ENCODE measurements at places on chromosomes 1 and 21. TPM values are rescaled to one million over a fixed set of nuclear protein-coding genes. Genes with fewer than 3 reads are reported as not detected.

The ADIPOR1 gene
- 61.2 TPM for total RNA-seq

- H3K4me1 ChIP-seq, result no peaks in the 10 kb centered on the region
- H3K27me3 ChIP-seq, result no peaks in the 10 kb centered on the region
- peak overlapping the region; percentile 68 for H3K27ac ChIP-seq
Observed at GRCh38 chr1:21725748-21726392, 56.7 kb upstream of the RAP1GAP start.

The TMEM82 gene
- total RNA-seq, result not detected

GRCh38 chr1:35319988-35320713 lies 51.6 kb downstream of the ZMYM4 start:
- no peak overlapping the region for H3K27ac ChIP-seq
- no peaks in the 10 kb centered on the region for H3K36me3 ChIP-seq
- H3K4me1 ChIP-seq, result no peaks in the 10 kb centered on the region
- no peak for DNase-seq

DNA sequence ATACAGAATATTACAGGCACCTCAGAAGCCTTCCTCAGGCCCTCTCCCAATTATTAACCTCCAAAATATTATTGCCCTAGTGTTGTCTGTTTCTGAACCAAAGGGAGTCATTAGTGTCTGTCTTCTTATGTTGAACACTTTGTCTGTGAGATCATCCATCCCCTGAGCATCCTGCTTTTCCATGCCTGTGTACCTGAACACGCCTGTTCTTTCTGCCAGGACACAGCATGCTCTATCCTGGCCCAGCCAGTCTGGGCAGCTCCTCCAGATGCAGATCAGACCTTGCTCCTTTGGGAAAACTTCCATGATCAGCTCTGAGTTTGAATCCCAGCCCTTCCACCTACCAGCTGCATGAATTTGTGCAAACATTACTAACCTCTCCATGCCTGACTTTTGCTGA lies 11.0 kb upstream of the CDC42 start:
- no peaks in the 10 kb centered on the region for H3K27me3 ChIP-seq
- no peak overlapping the region for H3K27ac ChIP-seq
- DNase-seq, result no peak

- DNase-seq, result no peak
- peaks cover 8% of the 10 kb centered on the region for H3K4me1 ChIP-seq
Observed at GRCh38 chr1:31199236-31199790, 40.4 kb downstream of the NKAIN1 start.

The CACNA1S gene
- total RNA-seq, result 0.04 TPM

DNA sequence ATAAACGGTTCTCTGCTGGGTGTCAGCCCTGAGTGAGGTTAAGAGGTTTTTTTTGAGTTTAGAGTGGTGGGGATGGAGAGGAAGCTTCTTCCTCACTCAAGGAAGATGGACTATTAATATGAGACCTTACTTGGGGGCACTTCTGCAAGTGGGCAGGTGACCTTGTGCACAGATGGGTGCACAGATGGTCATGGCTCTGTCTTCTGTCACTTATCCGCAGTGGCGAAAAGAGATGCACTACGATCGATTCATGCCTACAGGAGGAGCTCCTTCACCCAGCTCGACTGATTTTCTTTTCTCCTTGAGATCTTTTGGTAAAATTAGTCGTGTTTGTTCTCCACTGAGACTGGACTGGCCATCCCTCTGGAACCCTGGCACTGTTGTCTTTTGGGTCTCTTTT lies 22.9 kb upstream of the CYYR1 start:
- no peaks in the 10 kb centered on the region for H3K4me1 ChIP-seq
- H3K27ac ChIP-seq, result no peak overlapping the region

DNA sequence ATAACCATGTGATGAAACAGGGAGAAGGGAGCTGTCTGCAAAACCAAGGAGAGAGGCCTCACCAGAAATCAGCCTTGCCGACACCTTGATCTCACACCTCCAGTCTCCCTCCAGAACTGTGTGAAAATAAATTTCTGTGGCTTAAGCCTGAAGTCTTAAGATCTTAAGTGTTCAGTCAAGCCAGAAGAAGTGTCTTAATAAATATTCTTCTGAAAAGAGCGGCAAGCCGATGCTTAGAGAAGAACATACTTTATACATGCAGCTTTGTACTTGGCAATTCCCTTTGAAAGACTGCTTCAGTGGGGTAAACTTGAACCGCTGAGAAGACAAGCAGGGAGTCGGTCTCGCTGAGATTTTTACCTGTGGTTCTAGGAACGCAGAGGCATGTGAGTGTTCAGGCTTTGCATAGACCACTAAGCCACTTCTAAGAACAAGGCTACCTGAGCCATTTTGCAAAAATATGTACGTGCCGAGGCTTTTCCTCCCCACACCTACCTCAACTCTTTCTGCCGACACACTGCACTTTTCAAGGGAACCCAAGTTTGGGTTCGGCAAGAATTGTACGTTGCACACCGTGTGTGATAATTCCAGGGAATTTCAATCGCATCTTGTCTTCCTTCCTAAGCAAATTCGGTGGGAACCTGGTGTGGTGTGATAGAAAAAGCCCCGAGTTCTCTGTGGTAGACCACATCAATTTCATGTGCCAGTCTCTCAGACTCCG lies 3.4 kb downstream of the RUNX1 start:
- H3K27me3 ChIP-seq, result no peaks in the 10 kb centered on the region
- no peak for DNase-seq
- H3K4me1 ChIP-seq, result no peaks in the 10 kb centered on the region
- H3K27ac ChIP-seq, result no peak overlapping the region

The MXRA8 gene
- total RNA-seq, result 11.7 TPM

DNA sequence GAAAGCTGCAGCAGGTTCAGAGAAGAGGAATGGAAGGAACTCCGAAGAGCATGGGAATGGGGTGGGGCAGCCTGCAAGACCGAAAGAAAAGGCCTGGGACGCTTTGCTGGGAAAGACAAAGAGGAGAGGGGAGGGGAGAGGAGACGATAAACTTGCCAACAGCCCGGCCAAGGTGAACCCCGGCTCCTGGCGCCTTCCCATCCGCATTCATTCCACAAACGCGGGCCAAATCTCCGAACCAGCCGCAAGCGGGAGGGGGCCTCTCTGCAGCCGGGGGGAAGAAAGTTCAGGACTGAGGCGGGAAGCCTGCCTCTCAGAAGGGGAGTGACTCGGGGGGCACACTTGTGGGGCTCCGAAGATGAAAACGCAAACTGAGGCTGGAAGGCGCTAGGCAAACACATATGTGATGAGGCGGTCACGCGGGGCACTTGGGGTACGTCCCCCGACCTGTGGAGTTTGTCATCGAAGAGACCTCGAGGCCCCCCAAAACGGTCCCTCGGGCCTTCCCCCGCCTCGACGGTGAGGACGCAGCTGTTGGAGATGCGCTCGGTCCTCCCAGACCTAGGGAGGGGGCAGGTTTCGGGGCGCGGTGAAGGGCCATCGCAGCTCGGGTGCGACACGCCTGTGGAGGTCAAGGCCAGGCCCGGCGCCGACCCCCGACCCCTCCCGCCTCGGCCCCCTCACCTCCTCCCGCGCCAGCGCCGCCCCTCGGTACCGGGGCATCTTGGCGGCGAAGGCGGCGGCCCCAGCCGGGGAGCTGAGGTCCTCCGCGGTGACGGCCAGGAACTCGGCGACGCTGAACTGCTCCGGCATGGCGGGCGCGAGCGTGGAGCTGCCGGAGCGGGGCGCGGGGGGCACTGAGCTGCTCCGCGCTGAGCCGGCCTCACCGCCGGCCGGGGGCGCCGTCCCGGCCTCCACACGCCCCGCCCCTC lies at the start of gene ASAP3:
TSS of gene ASAP3 (minus strand) at position 859 of the 932 bp plus-strand sequence. CDS start at position 813, 46 bp downstream.
- peak within 1 kb of the TSS; percentile 83 for H3K4me3 ChIP-seq
- peaks cover 43% of the 10 kb centered on the region for H3K4me1 ChIP-seq
- H3K27me3 ChIP-seq, result peaks cover 14% of the 10 kb centered on the region
- no peaks in the 10 kb centered on the region for H3K36me3 ChIP-seq
- peak; percentile 87 for DNase-seq
- peak within 1 kb of the TSS; percentile 89 for H3K27ac ChIP-seq

DNA sequence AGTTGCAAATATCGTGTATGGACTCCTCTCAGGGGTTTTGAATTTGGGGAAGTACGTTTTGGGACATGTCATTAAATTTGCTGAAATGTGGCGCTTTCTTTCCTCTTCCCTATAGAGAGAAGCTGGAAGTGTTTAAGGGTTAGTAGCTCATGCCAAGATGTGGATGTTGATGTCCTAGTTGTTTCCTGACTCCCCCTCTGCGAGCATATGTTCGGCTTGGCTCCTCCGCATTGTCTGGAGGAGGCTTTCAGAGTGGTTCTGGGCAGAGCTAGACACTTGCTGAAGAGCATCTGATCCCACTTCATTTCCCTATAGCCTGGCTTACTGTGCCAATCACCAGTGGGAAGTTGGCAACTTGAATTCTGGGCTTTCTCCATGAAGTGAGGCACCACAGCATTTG lies 347.4 kb upstream of the B3GALT2 start:
- no peak for DNase-seq
- H3K4me3 ChIP-seq, result no peak overlapping the region
- no peak overlapping the region for H3K27ac ChIP-seq
- H3K27me3 ChIP-seq, result no peaks in the 10 kb centered on the region

The BEST4 gene
- total RNA-seq, result 0.63 TPM

DNA sequence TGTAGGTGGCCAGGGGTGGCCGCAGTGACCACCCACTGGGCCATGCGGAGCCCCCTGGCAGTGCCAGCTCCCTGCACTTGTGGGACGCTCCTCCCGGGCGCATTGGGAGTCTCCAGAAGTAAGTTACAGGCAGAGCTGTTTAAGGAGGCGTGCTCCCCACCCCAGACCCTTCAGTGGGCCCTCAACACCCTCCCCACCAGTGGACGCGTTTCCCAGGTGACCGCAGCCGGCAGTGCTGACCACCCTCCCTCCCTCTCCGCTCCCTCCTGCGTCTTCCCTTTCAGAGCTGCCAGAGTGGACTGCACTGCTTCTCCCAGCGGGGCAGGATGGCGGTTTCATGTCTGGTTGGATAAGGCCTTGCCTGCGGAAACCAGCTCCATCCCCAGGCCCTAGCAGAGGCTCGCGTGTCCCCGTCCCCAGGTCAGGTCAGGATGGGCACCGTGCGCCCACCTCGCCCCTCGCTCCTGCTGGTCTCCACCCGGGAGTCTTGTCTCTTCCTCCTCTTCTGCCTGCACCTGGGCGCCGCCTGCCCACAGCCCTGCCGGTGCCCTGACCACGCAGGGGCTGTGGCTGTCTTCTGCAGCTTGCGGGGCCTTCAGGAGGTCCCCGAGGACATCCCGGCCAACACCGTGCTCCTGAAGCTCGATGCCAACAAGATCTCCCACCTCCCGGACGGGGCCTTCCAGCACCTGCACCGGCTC lies 1.1 kb downstream of the LRRC3 start:
- H3K4me1 ChIP-seq, result no peaks in the 10 kb centered on the region
- H3K36me3 ChIP-seq, result no peaks in the 10 kb centered on the region
- DNase-seq, result peak; percentile 26
- no peaks in the 10 kb centered on the region for H3K27me3 ChIP-seq

DNA sequence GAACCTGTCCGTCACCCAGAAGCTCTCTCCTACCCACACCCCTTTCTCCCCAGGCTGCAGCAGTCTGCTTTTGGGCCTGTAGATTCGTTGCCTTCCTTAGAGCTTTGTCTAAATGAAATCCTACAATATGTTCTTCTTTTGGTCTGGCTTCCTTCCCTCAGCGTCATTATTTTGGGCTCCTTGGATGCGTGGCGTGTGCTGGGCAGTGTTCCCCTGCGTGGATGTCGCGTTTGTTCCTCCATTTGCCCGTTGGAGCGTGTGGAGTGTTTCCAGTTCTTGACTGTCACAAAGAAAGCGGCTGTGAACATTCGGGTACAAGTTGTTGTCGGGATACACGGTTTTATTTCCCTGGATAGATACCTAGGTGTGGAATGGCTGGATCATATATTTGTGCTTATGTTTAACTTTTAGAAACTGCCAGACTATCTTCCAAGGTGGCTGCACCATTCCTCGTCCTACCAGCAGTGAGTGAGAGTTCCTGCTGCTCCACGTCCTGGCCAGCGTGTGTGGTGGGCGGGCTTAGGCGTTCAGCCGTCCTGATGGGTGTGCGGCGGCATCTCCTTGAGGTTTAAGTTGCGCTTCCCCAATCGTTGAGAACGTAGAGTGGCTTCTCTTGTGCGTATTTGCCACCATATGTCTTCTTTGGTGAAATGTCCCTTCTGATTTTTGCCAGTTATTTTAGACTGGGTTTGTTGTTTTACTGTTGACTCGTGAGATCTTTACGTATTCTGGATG lies 31.7 kb downstream of the SKI start:
- H3K27ac ChIP-seq, result peak overlapping the region; percentile 81
- no peak overlapping the region for H3K4me3 ChIP-seq
- no peaks in the 10 kb centered on the region for H3K27me3 ChIP-seq
- peaks cover 16% of the 10 kb centered on the region for H3K4me1 ChIP-seq

DNA sequence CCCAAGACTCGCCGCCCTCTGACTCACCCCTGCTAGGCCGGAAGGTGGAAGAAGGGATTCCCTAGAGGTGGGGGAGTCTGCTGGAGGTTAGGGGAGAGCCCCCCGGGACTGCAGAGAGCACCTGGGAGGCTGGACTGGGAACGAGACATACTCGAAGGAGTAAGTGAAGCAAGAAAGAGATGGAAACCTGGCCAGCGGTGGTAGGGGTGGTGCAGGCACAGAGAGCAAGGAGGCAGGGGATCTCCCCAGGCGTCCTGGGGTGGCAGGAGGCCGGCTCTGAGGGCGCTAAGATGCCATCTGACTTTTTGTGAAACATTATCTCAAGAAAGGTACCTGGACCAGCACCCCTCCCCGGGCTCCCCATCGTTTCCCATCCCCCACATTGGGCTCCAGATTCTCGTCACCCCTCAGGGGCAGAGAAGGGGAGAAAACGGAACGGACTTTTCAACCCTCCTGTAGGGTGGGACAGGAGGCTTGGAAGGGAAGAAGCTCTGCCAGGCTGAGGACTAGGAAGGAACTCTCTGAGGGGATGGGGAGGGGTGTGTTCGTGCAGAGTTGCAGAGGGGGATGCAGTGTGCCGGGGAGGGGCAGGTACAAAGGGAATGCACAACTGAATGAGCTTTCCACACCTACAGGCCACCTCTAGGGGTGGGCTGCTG lies 708 bp downstream of the CHRNB2 start:
- peak; percentile 11 for DNase-seq
- no peak overlapping the region for H3K27ac ChIP-seq
- H3K4me1 ChIP-seq, result peaks cover 22% of the 10 kb centered on the region
- peak overlapping the region; percentile 60 for H3K4me3 ChIP-seq

DNA sequence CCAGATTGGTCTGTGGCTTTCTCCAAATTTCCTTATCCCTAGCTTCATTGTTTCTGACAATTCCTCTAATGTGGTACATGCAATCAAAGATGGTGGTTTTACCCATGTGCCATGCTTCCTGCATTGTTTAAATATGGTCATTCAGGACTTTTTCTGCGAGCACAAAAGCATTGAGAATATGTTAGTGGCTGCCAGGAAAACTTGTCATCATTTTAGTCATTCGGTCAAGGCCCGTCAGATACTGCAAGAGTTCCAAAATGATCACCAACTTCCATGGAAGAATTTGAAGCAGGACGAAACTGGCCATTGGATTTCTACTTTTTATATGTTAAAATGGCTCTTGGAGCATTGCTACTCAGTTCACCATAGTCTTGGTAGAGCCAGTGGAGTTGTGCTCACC lies 3.7 kb downstream of the ZBED6 start:
- H3K27me3 ChIP-seq, result no peaks in the 10 kb centered on the region
- no peak overlapping the region for H3K27ac ChIP-seq
- DNase-seq, result no peak
- no peak overlapping the region for H3K4me3 ChIP-seq

All from GM23338 (cell line).